ENCODE measurements at places on chromosomes 13 and 19. TPM values are rescaled to one million over a fixed set of nuclear protein-coding genes. Genes with fewer than 3 reads are reported as not detected.

STARD13 gene
- 16.2 TPM for total RNA-seq

COL5A3 gene
- total RNA-seq = 0.77 TPM

SHANK1 gene
- 1.8 TPM for total RNA-seq

LHB gene
- total RNA-seq = not detected

SCAF1 gene
- total RNA-seq = 11.9 TPM

VSTM2B gene
- not detected for total RNA-seq

CPB2 gene
- total RNA-seq = not detected

NAT14 gene
- 12.1 TPM for total RNA-seq

GDF15 gene
- 210 TPM for total RNA-seq

KLK8 gene
- total RNA-seq = not detected

GPR4 gene
- not detected for total RNA-seq

PGLYRP2 gene
- total RNA-seq = not detected

TUBA3C gene
- total RNA-seq = not detected

NOVA2 gene
- total RNA-seq = not detected

- DNase-seq = peak; percentile 32
Observed at GRCh38 chr19:29724102-29724641, 9.1 kb upstream of the C19orf12 start.

DNA sequence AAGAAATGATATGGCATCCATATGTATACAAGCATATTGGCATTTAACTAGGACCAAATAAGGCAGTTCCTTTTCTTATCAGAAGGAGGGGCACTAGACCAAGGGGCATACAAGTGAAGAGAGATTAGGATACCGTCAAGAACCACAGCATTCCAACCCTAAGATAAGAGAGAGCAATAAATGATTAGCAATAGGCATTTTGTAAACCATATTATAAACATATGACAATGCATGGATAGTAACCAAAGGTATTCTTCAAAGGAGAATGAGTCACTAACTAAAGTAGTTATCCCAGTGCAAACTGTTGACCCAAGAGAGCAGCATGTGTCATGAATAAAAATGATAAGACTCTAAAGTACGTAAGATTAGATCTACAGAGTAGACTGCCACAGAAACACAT, 500.9 kb upstream of the HTR2A start:
- peak; percentile 39 for DNase-seq

GRCh38 chr19:17254636-17255035, 8.9 kb upstream of the NR2F6 start:
- DNase-seq = no peak

- no peak for DNase-seq
Observed at GRCh38 chr19:10189616-10190015, 5.1 kb downstream of the DNMT1 start.

DNA sequence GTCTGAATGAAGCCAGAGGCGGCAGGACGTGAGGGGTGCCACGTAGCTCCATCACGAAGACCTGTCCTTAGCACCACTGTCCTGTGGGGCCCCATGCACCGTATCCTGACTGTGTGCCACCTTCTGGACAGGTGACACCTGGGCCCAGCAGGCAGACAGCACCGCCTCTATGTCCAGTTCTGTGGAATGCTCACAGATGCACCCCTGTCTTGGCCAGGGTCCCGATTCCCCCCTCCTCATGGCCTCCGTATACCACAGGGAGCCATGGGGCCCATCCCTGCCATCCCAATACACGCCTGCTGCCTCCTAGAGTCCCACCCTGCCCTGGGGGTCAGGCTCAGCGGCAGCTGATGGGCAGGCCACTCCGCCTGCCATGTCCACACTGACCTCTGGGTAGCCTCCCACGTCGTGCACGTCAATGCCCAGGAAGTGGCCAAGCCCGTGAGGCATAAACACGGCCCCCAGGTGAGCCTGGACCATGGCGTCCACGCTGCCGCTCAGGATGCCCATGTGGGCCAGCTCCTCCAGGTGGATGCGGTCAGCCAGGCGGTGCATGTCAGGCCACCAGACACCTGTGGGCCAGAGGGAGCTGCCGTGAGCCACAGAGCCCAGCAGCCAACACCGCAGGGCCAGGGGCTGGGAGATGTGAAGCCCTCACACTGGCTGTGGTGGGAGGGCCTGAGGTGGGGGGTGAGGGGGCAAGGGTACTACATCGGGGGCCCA, 17.6 kb downstream of the CEBPG start:
- no peak for DNase-seq

GRCh38 chr19:23410155-23410554, 14.9 kb upstream of the ZNF91 start:
- no peak for DNase-seq

- no peak for DNase-seq
Observed at GRCh38 chr19:3220576-3220975, 3.9 kb upstream of the CELF5 start.

DNA sequence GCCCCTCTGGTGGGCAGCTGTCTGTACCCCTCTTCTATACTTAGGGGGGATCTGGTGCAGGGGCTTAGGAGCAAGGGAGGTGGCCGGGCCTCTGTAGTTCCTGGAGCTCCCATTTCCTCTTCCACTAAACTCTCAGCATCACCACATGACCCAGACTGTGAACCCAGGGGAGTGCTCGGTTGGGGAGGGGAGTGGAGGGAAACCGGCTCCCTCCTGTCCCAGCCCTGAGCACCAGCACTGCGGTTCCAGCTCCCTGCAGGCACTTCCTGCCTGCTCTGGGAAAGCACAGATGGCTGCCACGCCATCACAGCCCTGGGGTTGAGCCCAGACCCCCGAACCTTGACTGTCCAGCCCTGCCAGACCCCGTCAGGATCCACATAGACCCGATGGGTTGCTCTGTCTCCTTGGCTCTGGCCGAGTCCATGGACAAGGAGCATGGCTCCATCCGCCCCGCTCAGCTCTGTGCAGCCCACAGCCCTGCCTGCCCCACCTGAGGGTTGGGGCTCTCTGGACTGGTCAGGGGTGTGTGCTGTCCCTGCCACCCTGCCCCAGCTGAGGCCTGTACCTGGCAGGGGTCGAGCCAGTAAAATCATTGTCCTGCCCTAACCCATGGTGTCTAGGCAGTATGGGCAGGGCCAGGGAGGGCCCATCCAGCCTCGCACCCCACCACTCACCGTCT, 36.0 kb upstream of the SLC7A10 start:
- DNase-seq = no peak

DNA sequence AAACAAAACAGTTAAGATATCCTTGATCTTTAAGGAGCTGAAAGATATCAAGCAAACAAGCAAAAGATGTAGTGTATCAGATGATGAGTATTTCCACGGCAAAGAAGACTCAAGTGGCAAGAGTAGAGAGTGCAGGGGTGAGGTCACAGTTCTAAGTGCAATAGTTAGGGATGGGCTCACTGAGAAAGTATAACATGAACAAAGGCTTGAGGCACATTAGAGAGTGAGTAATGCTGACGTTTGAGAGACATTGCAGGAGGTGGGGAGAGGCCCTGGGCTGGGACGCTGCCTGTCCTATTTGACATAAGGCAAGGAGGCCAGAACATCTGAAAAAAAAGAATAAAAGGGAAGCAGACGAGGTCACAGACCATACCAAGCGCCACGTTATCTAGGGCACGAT, 1.4 kb downstream of the DUXA start:
- DNase-seq = no peak

DNA sequence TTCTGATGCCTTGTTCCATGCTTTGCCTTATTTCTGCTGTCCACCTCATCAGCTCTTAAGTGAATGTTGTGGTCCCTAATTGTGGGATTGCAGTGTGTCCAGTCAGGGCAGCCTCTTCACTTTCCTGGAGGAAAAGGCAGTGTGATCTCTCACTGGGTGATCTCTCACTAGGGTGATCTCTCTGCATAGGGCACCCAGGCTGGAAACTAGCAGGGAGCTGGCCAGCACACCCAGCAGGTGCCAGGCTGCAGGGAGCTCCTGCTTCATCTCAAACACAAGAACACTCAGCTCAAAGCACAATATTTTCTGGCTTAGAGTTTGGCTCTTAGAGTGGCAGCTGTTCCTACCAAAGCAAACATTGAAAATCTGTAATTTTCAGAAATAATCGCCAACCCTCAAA, 36.5 kb upstream of the TSHZ3 start:
- DNase-seq = no peak

DNA sequence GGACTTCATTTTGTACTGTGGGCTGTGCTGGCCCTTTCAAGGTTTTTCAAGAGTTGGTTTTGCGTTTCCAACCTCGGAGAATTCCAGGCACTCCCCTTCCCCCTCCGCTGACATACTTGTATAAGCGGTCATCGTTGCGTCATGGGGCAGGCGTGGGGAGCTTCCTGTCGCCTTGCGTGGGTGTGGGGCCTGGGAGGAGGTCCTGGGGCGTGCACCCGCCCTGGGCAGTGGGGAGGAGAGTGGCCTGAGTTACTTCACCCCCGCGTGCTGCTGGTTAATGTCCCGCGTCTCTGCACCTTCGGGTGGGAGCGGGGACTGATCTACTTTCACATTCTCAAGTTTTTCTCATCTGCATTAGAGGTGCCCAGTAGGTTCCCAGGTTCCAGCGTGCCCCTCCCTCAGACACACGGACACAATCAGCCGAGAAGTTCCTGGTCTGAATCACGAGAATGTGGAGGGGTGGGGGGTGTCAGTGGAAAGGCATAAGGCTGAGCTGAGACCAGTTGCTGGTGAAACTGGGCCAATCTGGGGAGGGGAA, 4.1 kb downstream of the IER2 start:
- peak; percentile 96 for DNase-seq

GRCh38 chr13:51961493-51962403, 49.5 kb downstream of the ATP7B start:
- DNase-seq = no peak

DNA sequence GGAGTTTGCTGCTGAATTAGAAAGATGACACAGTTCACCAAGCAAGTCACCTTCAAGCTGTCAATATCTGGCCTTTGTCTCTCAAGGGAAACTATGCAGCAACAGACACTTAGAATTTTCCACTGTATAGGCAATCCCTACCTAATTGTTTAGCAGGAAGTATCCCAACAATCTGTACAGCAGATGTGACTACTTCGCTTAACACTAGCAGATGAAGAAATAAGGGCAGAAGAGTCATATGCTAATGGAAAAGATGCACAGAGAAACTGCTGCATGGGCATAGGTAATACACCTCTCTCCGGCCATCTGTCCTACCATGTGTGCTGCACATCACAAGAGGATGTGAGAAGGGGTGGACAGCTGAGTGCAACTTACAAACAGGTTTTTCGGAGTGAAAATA, 851.2 kb downstream of the PCDH9 start:
- DNase-seq = no peak

- DNase-seq = no peak
Observed at GRCh38 chr13:42280537-42280936, 8.6 kb downstream of the AKAP11 start.

GRCh38 chr19:13681509-13681908, 82.8 kb upstream of the MRI1 start:
- peak; percentile 54 for DNase-seq

DNA sequence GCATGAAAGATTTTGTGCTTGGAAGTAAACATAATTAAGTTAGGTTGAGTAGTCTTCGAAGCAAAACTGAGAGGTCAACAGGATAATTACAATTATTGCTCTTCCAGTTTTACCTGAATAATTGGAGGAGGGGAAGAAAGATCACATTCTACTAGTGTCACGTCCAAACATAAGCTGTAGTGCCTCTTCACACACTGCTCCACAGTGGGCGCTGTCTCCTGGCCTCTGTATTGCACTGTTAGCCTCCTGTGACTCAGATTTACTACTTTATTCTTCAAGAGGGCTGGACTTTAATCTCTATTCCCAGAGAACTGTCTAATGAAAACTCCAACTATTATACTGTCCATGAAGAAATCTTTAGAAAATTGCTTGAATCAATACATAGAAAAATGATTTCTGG, 62.9 kb downstream of the TRPC4 start:
- no peak for DNase-seq

DNA sequence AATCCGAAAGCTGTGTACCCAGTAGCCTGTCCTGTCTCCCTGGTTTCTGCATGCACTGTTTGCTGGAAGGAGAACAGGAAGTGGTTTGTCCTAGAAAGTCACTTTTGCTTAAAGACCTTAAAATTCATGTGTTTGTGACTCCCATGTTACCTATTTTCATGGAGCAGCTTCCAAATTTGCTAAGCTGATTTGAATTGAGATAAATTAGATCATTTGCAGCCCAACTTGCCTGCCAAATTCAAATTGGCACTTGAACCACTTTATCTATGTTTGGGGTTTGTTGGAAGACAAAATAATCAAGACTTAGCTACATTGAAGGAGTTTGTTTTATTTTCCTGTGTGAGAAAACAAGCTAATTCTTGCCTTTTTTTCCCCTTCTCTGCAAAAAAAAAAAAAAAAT, 532.5 kb downstream of the DIAPH3 start:
- no peak for DNase-seq

- peak; percentile 84 for DNase-seq
Observed at GRCh38 chr13:113216254-113217048, 7.0 kb downstream of the CUL4A start.

GRCh38 chr13:34207872-34208271, 389.9 kb downstream of the RFC3 start:
- DNase-seq = no peak

GRCh38 chr13:22081430-22081829, 410.6 kb downstream of the FGF9 start:
- DNase-seq = no peak

DNA sequence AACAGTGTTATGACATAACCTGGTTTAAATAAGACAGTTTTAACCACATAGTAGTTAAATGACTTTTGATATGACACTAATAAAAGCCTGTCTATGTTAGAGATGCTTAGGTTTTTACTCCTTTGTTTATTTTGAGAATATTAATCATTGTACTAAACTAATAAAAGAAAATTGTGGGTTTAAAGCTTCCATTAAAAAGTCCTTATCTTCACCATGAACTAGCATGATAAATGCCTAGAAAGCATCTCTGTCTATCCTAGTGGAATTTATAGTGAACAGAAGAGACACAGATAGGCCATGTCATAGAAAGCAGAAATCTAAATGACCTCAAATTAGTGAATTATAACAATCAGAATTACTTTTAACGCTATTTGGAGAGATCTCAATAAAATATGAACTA, 255.2 kb downstream of the PCDH9 start:
- DNase-seq = no peak

DNA sequence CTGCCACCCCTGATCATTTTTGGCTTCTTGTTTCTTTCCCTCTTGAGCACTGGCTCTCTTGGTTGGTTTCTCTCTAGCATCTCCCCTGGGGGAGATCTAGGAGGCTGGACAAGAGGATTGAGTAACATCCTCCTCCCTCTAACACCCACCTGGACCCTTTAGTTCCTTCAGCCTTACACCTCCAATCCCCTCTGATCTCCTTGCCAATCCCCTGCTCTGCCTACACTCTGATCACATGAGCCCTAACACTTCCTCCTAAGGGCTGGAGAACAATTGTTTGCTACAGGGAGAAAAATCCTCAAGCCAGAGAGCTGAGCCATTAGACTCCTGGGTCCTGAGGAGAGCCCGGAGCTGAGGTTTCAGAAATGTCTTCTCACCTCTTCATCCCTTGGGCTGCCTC, 65.9 kb upstream of the ADGRL1 start:
- DNase-seq = no peak

- DNase-seq = no peak
Observed at GRCh38 chr19:30249911-30250310, 122.3 kb upstream of the ZNF536 start.

- no peak for DNase-seq
Observed at GRCh38 chr13:36992362-36992761, 6.8 kb downstream of the ALG5 start.

- DNase-seq = peak; percentile 78
Observed at GRCh38 chr13:33927315-33927714, 109.4 kb downstream of the RFC3 start.
